ENCODE measurements at places on chromosomes 7 and 10.

- DNase-seq = peak; percentile 50
Observed at GRCh38 chr7:19957664-19958063, 184.2 kb upstream of the TMEM196 start.

DNA sequence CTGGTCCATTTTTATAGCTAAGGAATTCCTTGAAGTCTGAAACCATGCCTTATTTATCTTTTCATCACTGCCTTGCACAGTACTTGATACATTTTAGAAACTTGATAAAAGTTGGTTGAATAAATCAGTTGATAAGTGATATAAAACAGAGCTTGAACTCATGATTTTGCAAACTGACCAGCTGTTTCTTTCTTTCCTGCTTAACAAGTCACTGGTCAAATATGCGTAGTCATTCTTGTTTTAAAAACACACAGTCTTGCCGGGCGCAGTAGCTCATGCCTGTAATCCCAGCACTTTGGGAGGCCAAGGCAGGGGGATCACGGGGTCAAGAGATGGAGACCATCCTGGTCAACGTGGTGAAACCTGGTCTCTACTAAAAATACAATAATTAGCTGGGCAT is 6.3 kb downstream of the TPST1 start:
- no peak for DNase-seq

GRCh38 chr10:49140304-49141177 is 6.7 kb upstream of the FAM170B start:
- DNase-seq = no peak

DNA sequence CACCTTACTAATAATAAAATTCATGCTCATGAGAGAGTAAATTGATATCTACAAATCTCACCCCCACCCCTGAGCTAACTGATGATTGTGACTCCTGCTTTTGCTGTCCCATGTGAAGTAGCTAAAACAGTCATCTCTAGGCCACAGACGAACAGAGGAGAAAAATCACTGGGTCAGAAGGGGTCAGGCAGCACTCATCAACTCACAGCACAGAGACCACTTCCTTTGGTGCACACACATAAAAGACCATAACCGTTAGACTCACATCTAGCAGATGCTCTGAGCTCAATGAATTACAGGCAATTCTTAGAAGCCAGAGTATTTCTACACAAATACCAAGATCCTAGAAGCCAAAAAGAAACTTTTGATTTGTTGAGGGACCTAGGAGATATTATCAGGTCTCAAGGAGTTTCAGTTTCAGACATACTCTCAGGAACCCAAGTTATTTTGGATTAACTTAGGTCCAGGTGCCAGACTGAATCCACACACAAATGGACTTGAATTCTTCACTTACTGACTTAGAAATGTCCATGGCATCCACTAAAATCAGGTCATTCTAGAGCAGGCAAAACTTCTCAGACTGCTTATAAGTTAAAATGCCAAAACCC is 65.0 kb upstream of the TES start:
- DNase-seq = no peak

GRCh38 chr7:36348256-36348655 is 41.4 kb upstream of the ANLN start:
- peak; percentile 43 for DNase-seq

DNA sequence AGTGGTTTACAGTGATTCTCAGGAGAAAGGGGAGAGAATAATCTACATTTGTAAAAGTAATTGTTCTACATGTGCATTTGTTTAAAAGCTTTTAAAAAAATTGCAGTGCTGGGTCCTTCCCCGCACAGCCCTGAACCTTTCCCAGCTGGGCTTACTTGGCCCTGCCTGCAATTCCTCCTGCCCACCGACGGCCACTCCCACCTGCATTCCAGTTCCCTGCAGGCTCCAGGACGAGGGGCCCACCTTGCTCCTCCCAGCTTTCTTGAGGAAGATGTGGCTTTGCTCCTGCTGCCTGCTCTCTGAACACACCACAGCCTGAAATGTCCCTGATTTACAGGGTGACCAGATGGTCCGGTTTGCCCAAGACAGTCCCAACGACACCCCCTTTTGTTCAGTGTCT is 222.7 kb downstream of the PRPF18 start:
- no peak for DNase-seq

DNA sequence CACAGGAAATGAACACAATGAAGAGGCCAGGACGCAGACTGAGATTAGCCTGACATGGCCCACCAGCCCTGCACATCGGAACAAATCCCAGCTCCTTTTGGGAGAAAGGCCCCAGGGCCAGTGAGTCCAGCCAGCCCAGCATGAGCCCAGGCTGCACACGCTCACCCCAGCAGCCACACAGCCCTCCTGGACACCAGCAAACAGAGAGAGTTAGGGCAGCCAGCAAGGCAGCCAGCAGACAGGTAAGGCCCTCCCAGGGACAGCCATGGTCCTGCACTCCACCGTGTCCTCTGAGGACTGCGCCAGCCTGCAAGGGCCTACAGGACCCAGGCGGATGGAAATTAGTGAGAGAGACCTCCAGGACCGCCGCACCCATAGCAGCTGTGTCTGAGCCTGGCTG is 8.1 kb upstream of the GRID1 start:
- peak; percentile 58 for DNase-seq

GRCh38 chr10:132876131-132876860 is 66.1 kb downstream of the CFAP46 start:
- DNase-seq = peak; percentile 34

GRCh38 chr10:124347956-124348355 is 70.8 kb downstream of the OAT start:
- no peak for DNase-seq

DNA sequence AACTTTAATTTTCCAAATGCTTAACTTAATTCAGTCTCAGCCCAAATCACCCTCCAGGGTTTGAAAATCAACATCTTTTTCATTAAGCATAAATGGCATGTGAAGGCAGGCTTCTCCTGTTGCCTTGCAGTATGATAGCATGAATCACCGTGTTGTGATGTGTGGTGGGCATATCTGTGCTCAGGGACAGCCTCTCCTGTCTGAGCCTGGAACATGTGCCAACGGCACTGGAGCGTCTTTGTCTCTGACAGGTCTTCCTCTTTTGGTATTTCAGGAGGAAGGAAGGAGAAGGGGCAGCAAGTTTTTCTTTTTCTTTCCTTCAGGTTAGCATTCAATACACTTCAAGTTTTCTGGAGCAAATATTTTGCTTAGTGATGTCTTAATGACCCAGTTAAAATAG is 57.6 kb downstream of the LRGUK start:
- DNase-seq = no peak

- DNase-seq = no peak
Observed at GRCh38 chr7:118330388-118330787, 105.9 kb downstream of the ANKRD7 start.

DNA sequence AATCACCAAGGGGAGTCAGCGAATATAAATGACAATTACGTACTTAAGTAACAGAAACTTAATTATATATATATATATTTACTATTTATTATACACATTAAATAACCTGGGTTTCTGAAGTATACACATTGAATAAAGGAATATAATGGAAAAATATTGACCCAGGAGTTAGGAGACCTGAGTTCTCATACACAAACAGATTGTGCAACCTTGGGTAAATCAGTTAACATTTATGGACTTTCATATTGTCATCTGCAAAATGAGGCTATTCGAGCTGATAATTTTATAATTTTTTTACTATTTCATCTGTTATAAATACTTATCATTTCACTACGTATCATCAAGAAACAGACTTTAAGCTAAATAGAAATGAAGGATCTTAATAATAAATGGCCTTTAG is 75.1 kb upstream of the SRRM3 start:
- no peak for DNase-seq

DNA sequence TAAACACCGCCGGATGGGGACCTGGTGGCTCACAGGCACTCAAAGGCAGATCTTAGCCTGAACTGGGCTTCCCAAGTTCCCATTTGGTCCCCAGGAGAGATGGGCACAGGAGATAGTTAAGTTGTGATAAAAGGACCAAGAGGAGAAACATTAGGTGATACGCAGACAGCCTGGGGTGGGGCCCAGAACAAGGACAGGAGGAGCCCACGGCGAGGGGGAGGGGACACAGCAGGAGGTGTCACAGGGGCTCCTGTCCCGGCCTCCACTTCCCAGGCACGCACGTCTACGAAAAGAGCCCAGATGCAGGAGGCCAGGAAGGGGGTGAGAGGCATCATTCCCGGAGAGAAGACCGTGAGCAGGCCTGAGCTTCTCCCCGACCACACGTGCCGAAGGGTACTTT is 16.3 kb upstream of the DNAAF5 start:
- DNase-seq = no peak

- DNase-seq = no peak
Observed at GRCh38 chr10:129390726-129391125, 76.3 kb upstream of the MGMT start.
